Hematopoietic multipotent progenitor cell treated with erythropoietin and hydrocortisone succinate and interleukin-3 and kit ligand, for 17 days (in vitro differentiated cells): ENCODE measurements at places on chromosomes 2 and 18.

DNA sequence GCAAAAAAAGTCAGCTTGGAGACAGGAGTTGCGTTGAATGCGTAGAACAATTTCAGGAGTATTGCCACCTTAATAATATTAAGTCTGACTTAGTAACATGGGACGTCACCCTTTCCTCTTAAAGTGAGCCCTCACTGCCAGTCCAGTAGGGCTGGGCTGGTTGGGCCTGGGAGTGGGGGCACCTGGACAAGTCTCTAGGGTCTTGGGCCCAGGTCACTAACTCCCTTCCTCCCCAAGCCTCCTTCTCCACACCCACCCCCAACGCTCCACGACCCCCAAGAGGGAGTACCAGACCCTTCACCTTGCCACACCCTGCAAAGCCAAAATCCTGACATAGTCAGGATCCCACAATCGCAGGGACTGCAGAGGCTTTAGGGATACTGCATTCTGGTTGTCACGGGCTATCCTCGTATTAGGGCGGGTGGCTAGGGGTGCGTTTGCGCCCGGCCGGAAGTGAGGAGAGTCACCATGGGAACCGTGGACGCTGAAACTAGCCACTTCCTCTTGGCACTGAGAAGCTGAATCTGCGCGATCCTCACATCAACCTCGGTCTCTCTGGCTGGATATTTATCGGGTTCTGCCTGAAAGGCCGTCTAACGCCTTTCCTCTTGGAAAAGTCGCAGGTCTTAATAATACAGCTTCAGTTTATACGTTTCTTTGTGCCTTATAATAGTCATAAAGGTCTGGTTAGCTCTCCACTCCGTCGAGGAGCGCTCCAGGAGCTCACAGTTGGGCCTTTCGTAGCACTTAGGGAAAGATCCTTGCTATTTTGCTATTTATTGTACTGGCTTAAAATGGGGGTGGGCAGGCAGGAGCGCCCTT is 10.3 kb upstream of the CXXC1 start:
- DNase-seq, result no peak

GRCh38 chr2:60554646-60555065 is 1.2 kb upstream of the BCL11A start:
- DNase-seq, result no peak

- no peak for DNase-seq
Measured at GRCh38 chr2:238790833-238791230, 57.1 kb upstream of the TWIST2 start.

- no peak for DNase-seq
Measured at GRCh38 chr2:234627308-234627707, 130.4 kb upstream of the ARL4C start.

DNA sequence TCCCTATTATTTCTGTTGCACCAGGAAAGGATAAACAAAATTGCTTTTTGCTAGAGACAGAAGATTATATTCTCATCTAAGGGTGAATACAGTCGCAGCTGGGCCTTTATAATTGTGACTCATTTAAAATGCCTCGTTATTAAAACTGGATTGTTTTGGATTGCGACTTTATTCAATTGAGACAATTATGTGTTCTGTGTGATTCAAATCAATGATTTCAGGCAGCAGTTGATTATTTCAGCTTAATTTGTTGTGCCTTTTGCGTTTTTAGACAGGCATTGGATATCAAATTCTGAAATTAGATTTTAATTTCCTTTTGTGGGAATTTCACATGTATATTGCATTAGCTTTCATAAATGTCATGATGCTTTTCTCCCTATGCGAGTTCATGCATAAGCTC is 778.1 kb upstream of the SOX11 start:
- no peak for DNase-seq

DNA sequence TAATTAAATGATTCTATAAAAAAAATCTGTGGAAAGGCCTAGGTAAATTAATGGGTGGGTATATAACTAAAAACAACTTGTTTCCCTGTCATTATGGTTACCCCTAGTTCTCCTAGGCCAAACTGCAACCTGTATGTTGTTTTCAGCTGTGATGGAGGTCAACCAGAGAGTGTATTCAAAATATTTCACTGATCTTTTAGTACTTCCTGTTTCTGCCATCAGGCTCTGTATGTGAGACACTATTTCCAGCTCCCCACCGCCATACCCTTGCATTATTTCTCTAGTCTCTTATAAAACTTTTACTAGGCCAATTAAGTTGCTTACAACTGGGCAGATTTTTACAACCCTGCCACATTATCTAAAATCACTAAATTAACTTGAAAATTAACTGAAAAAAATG is 21.0 kb upstream of the CDKL4 start:
- DNase-seq, result no peak

GRCh38 chr2:122273785-122274419 is 518.5 kb downstream of the TSN start:
- no peak for DNase-seq

- DNase-seq, result no peak
Measured at GRCh38 chr2:85506768-85507181, 32.2 kb upstream of the MAT2A start.

DNA sequence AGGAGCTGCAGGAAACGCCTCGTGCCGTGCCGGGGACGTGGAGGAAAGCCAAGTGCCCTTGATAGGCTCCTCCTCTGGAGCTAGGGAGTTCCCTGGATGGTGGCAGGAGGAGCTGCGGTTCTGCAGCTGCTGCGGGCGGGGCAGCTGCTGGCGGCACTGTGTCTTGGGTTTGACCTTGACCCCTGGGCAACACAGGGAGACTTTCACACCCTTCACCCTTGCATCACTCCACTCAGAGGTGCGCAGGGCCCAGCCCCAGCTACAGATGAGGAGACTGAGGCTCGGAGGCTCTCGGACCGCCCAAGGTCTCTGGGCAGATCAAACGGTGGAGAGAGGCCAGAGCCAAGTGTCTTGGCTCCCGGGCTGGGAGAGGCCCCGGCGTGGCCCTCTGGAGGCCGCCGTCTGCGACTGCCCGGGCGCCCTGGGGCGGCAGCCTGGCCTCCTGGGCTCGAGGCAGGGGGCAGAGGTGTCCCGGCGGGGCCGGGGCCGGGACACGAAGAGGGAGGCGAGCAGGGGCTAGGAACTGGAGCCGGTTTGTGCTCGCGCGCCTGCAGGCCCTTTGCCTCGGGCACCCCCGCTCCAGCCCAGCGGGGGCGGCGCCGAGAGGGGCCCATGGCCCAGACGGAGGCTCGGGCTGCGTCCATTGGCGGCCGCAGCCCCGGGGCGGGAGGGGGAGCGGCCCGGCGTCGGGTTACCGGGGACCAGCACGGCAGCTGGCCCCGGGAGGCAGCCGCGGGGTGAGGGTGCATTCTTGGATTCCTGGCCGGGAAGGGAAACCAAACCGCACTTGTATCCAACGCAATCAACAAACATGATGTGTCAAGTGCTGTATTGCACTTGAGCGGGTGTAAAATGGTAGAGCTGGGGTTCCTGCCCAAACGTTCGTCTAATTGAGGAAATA is 129.6 kb upstream of the SLC1A4 start:
- no peak for DNase-seq

DNA sequence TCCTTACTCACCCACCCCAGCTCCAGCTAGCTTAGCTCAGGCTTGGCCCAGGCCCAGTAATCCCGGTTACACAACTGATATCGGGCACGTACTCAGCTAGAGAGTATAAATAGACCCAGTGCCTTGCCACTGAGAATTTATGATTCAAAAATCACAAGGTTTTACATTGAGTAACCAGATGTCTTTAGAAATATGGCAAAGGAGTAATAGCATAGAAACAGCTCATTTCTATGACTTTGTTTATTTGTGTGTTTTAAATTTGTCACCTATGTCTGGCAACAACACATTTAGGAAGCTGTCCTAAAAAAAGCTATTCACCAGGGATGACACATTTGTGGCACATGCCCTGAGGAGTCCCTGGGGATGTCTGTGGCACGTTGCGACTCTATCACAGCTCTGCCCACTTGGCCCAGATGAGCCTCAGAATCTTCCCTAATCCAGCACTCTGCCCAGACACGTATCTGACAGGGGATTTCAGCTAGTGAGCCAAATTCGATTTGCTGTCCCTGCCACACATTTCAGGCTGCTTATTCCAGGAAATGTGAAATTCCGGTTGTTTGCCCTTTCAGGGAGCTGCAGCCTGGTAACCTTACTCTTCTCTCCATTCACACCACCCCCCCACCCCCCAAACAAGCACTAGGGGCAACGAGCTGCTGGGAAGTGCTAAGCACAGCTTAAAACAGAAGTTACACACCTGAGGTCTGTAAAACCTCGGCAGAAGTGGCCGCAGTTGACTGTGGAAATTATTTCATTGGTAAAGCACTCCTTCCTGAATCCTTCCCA is 85.4 kb upstream of the ZCCHC2 start:
- DNase-seq, result no peak

DNA sequence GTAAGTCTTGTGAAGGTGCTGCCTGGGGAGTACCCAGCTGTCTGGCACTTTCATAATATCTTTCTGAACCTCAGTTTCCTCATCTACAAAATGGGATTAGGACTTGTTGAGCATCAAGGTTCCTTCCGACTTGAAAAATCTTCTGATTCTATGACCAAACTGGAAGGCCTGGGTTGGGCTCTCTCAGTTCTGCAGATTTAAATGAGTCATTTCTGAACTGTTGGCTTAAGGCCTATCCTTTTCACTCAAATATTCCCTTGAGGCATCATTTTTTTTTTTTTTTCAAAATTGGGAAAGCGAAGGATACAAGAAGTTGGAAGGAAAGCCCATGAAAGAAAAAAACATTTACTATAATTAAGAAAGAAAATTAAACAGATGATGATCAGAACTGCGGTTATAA is 40.8 kb upstream of the CYP1B1 start:
- no peak for DNase-seq

DNA sequence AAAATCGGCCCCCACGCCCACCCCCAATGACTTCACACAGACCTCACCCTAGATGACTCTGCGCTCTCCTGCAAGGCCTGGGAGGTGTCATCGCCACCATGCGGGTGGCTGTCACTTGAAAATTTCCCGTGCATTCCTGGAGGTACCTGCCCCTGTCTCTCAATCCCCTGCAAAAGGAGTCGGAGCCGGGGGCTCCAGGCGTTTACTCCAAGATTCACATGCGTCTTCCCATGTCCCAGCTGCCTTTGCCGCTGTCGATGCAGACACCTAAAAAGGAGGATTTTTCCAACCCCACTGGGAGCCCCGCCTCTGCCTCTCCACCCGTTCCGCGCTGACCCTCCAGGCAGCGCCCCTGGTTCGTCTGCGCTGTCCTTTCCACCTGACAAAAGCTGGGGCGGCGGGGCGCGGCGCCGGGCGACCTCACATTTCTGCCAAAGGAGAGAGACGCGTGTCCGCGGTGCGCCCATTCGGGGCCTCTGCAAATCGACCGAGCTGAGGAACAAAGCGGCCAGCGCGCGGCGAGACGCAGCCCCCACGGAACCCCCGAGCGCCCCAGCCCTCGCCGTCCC is 667 bp downstream of the REEP1 start:
- DNase-seq, result no peak

DNA sequence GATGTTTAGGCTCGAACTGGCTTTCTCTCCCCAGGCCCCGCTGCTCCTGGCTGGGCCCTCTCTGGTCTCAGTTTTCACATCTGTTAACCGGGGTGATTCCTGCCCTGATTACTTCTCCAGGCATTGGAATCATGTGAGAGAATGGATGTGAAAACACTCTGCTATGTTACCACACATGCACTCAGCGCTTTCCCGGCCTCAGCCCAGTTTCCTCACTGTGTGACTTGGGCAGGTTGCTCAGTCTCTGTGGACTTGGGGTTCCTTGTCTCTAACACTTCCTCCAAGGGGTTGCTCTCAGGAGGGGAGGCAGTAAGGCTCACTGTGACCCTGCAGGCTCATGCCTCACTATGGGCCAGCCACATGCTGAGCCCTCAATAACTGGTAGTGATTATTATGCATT is 230.4 kb upstream of the HS6ST1 start:
- no peak for DNase-seq
